ENCODE measurements at places on chromosomes 12 and 14. TPM values are rescaled to one million over a fixed set of nuclear protein-coding genes. Genes with fewer than 3 reads are reported as not detected.

The HOTAIR gene
- total RNA-seq: 0.28 TPM

- DNase-seq: no peak
Measured at GRCh38 chr12:54924972-54925707, 59.4 kb downstream of the TESPA1 start.

The LIN7A gene
- 5.4 TPM for total RNA-seq

The AKAP3 gene
- total RNA-seq: 1.8 TPM

- no peak for DNase-seq
Measured at GRCh38 chr12:12919666-12920435, 28.5 kb downstream of the GPRC5A start.

DNA sequence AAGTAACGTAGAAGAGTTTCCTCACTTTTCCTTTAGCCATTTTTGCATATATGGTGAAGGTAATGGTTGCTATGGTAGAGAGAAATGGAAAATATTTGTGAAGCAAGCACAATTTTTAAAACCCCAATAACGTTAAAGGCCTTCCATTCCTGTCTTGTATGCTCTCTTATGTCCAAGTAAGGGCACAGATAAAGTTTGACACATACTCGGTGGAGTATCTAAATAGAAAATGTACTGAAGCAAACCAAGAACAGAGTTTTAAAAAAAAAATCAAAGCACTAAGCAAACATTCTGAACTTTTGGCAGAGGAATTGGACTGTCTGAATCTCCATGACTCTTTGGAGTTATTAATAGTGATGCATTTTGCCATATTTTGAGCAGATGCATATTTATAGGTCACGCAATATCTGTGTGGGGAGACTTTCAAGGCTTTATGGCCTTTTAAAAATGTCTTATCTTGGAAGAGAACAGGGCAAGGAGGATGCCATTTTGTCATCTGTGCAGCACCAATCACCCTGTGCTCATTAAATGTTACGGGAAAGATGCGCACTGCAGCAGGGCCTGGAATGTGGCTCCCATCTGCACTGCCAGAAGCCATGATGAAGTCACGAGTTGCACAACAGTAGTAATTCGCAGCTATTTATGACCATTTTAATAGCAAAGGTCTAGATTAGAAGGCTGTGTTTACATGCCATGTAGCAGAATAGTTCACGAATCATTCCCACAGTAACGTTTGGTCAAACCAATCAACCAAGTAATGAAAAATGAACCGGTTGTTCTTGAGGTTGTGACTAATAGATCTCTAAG is 23.3 kb upstream of the AMIGO2 start:
- DNase-seq: no peak

The FAM186B gene
- total RNA-seq: 10.0 TPM

The GRIP1 gene
- total RNA-seq: 19.5 TPM

DNA sequence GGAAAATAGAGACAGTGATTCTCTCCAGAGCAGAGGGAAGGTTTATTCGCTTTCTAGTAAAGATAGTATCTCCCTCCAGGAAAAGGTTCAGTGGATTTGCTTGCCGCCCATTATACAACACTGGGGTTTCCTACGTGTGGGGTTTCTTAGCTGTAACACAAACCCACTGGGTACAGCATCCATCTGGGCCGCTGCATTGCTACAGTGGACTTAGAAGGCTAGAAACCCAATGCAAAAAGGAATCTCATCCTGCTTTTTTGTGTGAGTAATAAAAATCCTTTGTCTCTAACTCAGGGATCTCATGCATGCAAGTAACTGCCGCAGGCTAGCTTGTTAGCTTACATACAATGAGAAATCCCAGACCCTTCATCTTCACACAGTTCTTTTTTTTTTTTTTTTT is 67.1 kb upstream of the BCL2L14 start:
- DNase-seq: no peak

The IAPP gene
- not detected for total RNA-seq

The TMEM233 gene
- not detected for total RNA-seq

- no peak for DNase-seq
Measured at GRCh38 chr12:70692681-70693288, 55.6 kb upstream of the PTPRB start.

DNA sequence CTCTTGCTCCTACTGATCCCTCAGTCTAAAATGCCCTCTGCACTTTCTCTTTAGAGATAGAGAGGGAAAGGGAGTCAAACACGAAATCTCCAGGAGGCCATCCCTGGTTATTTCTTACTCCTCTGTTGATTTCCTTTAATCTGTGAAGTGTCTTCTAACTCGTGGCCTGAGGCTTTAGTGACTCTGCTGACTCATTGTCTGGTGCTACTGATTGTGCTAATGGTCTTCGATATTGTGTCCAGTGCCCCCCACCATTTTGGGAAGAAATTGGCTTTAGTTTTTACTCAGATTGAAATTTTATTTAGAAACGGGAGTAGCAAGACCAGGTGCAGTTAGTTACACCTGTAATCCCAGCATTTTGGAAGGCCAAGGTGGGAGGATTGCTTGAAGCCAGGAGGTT is 839 bp downstream of the CLEC9A start:
- no peak for DNase-seq

The GUCY2C gene
- total RNA-seq: not detected

The DAO gene
- total RNA-seq: not detected

GRCh38 chr12:117408161-117408791 is 46.9 kb upstream of the NOS1 start:
- peak; percentile 74 for DNase-seq

The CLEC9A gene
- total RNA-seq: not detected

GRCh38 chr12:95416111-95416636 is 57.8 kb upstream of the METAP2 start:
- no peak for DNase-seq

DNA sequence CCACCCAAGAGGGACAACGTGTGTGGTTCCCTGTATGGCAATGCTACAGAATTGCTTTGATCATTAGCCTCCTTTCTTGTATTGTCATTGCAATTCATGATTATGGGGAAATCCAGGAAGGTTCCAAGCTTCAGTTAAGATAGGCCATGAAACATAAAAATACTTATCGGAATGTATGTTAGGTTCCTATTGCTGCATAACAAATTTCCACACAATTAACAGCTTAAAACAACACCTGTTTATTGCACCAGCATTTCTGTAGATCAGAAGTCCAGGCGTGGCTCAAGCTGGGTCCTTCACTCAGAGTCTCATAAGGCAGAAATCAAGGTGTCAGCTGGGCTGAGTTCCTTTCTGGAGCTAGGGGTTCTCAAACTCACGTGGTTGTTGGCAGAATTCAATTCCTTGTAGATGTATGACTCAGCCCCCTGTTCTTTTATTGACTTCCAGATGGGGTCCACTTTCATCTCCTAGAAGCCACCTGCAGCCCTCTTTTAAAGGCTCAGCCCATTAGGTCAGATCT is 365.6 kb upstream of the TMPO start:
- no peak for DNase-seq

- DNase-seq: no peak
Measured at GRCh38 chr12:19596434-19597166, 157.3 kb downstream of the AEBP2 start.

- DNase-seq: no peak
Measured at GRCh38 chr12:23611320-23611719, 338.1 kb downstream of the SOX5 start.

- DNase-seq: no peak
Measured at GRCh38 chr12:81726634-81727033, 32.5 kb downstream of the PPFIA2 start.

DNA sequence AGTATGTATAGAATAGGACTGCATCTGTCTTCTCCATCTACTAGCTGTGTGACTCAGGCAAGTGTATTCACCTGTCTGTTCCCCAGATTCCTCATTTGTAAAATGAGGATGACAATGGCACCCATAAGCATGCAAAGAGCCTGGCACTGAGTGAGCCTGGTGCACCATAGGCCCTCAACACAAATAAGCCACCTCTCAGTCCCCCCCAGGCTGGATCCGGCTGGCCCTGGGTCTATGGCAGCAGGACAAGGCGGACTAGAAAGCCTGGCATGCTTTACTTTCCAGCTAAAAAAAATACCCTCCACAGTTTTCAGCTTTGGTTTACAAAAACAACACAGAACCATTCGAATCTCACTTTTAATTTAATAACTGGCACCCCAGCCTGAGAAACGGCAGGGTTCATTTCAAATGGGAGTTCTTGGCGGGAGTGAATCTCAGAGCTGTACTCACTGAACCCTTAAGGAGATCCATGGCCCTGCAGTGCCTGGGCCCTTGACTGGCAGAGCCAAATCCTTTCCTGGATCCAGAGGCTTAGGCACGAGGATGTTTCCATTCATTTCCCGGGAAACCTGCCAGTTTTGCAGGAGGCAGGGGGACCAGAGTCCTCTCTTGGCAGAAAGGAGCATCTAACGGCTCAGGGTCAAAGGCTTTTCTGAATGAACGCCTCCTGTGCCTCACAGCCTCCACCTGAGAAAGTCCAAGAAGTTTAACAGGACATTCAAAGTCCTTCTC is 17.7 kb downstream of the SYNE3 start:
- DNase-seq: no peak

DNA sequence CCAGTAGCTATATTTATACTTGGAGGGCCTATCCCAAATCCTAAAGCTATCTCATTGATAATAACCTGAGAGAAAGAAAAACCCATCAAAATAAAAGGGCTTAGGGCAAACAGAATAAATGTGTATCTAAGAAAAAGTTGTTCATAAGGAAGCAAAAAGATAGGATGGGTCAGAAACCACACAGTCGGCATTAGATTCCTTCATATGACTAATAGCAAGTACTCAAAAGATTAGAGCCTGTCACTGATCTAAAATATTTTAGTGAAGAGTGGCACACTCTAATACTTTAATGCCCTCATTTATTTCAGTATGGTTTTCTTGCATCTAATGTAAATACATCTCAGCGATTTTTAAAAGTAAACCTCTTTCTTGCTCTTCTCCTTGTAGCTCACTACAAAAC is 17.1 kb upstream of the NAV3 start:
- DNase-seq: no peak

GRCh38 chr12:64610660-64611340 is 505 bp downstream of the RASSF3 start:
- peak; percentile 14 for DNase-seq

DNA sequence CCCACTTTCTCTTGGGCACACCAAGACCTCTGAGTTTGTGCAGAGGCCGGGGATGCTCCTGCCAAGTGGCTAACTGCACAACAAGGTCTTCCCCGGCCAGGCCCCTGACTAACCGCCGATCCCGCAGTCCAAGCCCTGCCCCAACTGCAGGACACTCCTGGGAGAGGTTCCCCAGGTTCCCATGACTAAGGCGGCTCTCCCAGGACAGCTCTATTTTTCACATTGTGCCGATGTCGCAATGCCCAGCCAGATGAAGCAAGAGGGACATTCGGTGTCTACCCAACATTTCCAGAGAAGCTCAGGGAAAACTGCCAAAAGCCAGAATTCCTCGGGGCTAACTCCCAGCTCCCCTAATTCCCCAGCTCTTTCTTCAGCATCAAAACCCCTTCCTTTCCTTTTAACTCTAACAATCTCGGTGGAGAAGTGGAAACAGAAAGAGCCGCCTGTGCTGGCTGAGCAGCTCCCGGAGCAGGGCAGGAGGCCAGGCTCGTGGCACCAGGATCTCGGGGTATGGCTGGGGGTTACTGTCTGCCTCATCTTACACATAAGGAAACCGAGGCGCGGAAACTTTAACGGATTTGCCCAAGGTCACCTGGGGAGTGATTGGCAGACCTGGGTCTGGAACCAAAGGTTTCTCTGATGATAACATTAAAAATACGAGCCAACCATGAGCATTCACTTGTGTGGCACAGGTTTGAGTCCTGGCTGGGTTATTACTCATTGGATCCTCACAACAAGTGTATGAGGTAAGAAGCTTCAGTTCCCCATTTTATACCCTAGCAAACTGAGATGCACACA is 318.2 kb downstream of the BCL11B start:
- no peak for DNase-seq

- DNase-seq: no peak
Measured at GRCh38 chr12:86331457-86331856, 75.3 kb upstream of the MGAT4C start.

The DLK1 gene
- 0.14 TPM for total RNA-seq

- DNase-seq: no peak
Measured at GRCh38 chr14:104326848-104327247, 188.5 kb downstream of the KIF26A start.

The FGF23 gene
- total RNA-seq: not detected

The KCNH3 gene
- 1.8 TPM for total RNA-seq

The WSCD2 gene
- total RNA-seq: 6.5 TPM

The PDE3A gene
- 5.5 TPM for total RNA-seq

The LRRC9 gene
- total RNA-seq: 2.0 TPM

DNA sequence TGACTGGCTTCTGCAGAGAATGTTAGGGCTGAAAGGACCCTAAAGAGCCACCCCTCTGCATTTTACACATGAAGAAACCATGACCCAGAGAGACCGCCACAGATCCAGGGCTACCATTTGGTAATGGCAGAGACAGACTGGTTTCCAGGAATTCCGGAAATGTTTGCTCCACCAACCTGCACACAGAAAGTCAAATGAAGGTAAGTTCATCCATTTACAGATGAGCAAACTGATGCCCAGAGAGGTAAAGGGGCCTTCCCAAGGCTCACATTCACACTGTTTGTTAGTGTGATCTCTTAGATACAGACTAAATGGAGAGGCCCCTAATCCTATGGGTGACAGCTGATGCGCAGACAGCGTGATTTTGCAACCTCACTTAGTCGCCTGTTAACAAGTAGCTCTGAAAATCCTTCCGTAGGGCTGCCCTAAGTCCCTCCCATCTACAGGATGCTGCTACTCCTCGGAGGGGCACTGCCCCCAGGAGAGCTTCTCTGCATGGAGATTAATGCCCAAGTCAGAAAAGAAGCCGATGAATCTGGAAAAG is 33.8 kb downstream of the ZFP36L1 start:
- no peak for DNase-seq

The LMNTD1 gene
- total RNA-seq: not detected

DNA sequence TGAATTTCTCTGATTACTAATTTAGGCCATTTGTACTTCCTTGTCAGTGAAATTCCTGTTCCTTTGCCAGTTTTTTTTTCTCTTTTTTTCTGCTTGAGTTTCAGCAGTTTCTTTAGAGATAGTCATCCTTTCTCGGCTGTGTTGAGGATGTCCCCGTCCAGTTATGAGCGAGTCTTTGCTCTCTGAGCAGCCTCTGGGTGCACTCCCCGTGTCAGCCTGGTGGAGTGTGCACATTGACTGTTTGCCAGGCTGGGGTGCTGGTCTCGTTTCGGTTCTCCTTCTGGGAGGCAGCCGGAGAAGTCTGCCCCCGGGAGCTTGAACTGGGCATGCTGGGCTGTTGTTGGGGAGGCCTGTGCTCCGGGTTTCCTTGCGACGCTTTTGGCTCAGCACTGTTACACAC is 3.0 kb downstream of the PACS2 start:
- DNase-seq: no peak

DNA sequence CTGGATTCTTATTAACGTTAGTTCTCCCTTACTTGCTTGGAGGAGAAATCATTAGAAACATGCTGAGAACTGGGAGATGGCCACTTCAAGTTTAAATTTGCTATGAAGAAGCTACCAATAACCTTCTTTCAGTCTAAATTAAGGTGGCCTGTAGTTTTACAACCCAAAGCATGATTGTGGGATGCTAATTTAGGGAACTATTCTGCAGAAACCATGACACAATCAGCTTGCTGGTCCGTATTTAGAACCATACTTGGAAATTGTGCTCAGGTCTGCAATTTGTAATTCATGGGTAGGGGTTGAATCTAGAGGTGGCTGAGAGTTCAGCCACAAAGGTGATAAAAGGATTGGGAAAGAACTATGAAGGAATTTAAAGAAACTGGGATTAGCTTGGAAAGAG is 405.7 kb downstream of the RAD51B start:
- no peak for DNase-seq

The CLEC14A gene
- total RNA-seq: 16.4 TPM

GRCh38 chr12:117622087-117622486 is 260.7 kb upstream of the NOS1 start:
- no peak for DNase-seq

All from prostate gland (tissue), 2 donors.